ENCODE measurements at places on chromosomes 7 and 10.

DNA sequence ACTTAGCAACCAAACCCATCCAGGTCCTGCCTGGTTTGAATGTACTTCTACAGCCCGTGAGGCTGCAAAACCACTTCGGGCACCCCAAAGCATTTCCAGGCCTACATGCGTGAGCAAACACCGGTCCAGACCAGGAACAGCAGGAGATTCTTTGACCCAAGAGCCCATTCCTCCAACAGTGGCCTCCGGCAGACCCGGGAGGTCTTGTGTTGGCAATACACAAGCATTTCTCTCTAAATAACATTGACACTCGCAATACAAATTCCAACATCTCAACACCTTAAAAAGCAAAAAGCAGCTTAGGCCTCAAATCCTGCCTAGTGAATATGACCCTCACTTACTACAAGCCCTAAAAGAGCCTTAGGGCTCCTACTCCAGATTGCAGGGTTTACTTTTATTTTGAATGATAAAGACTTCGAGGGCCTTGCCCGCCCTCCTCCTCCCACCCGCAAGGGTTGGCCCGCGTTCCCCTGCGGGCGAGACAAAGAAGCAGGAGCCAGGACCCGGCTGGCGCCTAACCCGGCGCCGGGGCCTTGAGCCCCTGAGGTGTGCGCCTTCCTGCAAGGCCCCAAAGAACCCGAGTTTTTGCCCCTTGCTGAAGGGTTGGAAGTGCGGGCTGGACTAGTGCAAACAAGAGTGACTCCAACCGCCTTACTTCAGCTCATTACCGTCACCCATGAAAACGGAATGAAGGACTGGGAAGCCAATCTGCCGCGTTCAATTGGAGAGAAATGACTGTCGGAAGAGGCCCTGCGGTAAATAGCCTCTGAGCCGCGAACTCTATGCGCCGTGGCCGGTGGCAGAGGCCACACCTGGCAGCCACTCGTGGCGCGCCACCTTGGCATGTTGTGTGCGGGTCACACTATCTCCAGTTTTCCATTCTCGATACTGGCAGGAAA, 3.4 kb upstream of the DLX6 start:
- no peak for DNase-seq

- no peak for DNase-seq
Measured at GRCh38 chr7:94056796-94057207, 52.6 kb upstream of the BET1 start.

DNA sequence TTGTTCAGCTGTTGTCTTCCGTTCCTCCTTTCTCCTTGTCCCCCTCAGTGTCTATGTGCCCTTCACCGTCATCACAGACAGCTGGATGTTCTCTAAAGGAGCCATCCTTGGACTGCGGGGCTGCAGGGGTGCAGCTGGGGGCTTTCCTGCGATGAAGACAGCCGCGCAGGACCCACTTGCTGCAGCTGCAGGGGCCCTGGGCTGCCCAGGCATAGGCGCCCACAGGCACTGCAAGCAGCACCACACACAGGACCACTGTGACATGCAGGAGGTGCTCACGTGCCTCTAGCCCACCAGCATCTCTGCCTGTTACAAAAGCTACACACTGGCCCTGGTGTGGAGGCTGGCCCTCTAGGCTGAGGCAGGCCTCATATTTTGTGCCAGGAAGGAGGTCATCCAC, 3.4 kb downstream of the LRIT2 start:
- no peak for DNase-seq

DNA sequence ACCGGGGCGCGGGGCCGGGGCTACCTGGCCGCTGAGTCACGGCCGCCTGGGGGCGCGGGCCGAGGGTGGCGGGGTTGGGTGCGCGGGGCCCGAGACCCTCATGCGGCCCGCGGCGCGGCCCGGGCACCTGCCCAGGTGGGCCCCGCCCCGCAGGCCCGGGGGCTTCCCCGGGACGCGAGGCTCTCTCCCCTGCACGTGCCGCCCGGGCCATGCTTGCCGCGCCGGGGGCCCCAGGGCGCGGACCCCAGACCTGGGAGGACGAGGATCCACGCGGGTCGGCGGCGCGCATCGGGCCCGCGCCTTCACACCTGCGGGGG, 402 bp downstream of the MAFK start:
- DNase-seq: no peak

GRCh38 chr10:130807096-130807495, 504.4 kb downstream of the TCERG1L start:
- DNase-seq: no peak

GRCh38 chr10:124175701-124176348, 82.4 kb upstream of the CHST15 start:
- DNase-seq: no peak

DNA sequence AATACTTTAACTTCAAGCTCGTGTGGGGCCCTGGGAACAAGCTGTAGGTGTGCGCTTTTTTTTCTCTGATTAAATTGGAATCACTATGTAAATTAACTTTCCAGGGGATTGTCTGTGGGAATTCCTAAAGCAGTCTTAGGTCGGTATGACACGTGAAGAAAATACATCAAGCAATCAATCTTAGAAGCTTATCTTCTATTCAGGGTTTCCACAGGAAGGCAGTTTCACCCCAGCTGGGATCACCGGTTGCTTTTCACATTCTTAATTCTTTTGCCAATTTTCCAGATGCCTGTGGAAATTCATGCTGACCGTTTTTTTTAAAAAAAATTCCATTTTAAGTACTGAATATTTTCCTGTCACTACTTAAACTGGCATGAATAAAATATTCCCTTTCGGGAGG, 41.9 kb downstream of the CAMK1D start:
- no peak for DNase-seq

Data from hippocampal formation (tissue), 2 donors.